ENCODE measurements at places on chromosomes 1 and 21.

- DNase-seq: no peak
These were observed 102.5 kb upstream of the ATP1B1 start for GRCh38 chr1:169003864-169004516.

GRCh38 chr21:25759573-25759972 is 24.8 kb downstream of the GABPA start:
- DNase-seq: no peak

DNA sequence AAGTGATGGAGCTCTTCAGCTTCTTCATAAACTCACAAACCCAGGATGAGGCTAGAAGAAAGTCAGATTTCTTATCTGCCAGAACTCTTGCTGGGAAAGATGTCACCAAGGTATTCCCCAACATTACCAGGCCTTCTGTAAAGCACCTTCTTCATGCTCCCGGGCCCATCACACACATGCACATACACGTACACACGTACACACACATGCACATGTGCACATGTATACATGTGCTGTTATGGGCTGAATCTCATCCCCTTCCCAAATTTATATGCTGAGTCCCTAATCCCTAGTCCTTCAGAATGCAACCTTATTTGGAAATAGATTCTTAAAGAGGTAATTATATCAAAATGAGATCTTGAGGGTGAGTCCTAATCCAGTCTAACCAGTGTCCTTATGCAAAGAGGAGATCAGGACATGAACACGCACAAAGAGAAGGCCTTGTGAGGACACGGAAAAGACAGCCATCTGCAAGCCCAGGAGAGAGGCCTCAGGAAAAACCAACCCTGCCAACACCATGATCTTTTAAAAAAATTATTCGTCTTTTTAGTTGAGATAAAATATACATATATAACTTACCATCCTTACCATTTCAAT is 76.4 kb upstream of the LYST start:
- no peak for DNase-seq

DNA sequence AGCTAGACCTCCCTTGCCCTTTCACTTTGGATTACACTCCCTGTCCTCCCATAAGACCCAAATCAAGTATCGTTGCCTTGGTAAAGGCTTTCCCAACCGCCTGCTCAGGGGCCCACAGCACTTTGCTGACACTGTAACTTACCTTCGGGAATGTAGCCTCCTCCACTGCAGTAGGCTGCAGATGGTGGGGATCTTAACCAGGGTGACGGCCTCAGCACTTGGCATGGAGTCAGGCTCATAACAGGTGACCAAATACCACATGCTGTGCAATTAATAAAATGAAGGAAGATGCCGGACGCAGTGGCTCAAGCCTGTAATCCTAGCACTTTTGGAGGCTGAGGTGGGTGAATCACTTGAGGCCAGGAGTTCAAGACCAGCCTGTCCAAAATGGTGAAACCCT is 88.7 kb upstream of the IRF2BP2 start:
- DNase-seq: no peak

GRCh38 chr1:60989749-60990713 is 92.3 kb upstream of the NFIA start:
- DNase-seq: no peak
